ENCODE measurements at places on chromosomes 7 and 10.

DNA sequence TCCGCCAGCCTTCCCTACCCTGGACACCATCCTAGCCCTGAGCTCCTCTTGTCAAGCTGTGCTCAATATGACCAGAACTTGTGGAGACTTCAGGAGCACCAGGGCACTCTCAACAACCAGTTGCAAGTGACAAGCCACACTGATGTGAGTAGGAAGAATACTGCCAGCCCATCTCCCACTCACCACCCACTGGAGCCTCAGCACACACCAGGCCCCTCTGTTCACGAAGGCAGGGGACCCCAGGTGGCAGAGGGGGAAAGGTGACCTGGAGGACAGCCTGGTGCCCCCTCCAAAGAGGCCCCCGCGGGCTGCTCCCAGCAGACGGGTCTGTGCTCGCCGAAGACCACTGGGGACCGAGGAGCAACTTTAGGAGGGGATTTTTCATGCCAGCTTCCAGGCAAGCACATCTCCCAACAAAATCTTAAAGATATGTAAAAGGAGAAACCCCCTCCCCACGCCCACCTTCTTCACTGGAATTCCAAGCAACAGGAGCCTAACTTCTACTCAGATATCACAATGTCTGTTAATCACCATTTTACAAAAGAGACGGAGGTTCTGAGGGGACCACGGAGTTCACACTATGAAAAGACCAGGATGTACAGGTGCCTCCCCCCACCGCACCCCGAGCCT lies 1.0 kb downstream of the MMD2 start:
- DNase-seq = no peak

GRCh38 chr10:14397066-14397465 lies 66.3 kb upstream of the FRMD4A start:
- DNase-seq = no peak

DNA sequence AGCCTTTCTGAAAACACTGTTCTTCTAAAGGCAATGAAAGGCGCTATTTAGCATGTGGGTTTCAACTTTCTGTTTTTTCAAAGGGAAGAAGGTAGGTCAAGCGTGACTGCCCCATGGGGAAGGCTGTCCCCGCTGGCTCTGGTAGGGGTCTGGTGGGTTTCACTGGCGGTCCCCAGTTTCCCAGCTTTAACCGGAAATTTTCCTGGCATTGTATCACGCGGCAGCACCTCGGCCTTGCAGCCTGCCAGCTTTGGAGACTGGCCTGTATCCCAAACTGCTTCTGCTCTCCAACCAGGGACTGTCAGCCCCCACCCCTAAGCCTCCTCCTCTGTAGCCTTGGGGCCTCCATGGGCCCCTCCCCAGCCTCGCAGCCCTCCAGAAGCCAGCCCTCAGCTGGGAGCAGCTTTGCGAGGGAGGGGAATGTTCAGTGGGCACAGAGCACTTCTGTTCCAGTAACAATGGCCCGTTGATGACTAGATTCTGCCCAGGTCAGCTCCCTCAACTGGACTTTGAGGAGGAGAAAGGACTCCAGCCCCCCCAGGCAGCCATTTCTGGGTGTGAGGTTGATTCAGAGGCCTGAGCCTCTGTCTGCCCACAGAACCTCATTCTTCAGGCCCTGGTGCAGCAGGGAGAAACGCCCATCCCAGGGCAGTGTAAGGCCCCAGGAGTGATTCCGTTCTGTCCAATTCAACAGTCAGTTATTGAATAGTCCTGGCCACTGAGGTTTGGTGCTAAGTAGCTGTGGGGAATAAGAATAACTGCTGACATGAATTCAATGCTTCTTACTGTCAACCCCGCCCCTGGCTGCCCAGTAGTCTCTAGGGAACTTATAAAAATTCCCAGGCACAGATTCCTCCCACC lies 17.1 kb downstream of the CHST3 start:
- no peak for DNase-seq

- DNase-seq = no peak
Measured at GRCh38 chr7:47573758-47574481, 8.0 kb downstream of the TNS3 start.

DNA sequence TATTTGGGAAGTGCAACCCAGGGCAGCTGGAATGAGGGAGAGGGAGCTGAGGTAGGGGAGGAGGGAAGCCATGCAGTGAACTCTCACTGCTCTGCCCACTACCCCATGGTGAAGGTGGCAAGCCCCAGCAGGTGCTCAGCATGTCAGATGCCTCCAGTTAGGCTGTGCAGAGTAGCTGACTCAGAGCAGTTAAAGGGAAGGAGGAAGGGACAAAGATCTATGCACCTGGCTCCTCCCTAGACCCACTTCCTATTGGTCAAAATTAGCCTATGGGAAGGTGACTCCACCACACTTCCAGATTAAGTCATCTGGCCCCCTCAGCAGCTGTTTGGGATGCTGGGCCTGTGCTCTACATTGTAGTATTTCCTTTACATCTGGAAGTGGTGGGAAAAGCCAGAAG lies 125.7 kb upstream of the MTPN start:
- DNase-seq = no peak
